ENCODE measurements at places on chromosomes 11 and 22.

- DNase-seq, result no peak
Measured at GRCh38 chr11:132177106-132177505, 806.7 kb downstream of the NTM start.

DNA sequence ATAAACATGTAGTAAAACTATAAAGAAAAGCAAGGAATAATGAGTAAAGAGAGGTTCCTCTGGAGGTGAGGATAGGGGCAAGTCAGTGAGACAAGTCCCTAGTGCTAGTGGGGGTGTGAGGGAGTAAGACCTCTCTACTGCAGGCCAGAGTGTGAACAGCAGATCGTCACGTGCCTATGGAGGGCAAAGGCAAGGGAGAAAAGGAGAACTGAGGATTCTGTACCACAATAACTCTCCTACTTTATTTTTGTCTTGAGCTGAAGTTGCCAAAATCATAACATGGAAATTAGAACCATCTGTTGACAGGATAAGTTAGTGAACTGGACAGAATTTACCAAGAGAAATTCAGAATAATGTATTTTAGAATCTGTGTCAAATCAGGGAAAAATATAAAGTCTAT lies 77.6 kb downstream of the ENTHD1 start:
- DNase-seq, result no peak

DNA sequence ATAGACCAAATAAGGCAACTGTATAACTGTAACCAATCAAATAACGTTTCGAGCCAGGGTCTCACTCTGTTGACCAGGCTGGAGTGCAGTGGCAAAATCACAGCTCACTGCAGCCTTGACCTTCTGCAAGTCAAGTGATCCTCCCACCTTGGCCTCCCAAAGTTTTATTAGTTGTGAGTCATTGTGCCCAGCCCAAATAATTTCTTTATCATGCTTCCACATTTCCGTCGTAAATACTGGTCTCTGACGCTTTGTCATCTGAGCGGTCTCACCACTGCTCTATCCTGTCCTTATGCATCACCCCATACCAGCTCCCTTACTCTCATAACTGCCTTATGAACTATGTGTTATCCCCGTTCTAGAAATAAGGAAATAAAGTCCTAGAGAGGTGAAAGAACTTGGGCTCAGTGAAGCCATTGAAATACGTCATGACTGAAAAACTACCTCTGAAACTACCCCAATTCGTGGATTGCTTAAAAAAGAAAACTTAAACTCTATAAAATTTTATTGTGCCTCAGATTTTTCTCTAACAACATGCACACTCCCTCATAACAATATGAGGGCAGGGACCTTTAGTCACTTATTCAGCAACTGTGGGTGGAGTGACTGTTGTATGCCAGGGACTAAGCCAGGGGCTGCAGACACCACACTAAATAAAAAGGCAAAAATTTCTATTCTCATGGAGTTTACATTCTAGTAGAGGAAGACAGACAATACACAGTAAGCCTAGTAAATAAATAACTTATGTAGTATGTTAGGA lies 15.8 kb upstream of the RTN4RL2 start:
- DNase-seq, result no peak

DNA sequence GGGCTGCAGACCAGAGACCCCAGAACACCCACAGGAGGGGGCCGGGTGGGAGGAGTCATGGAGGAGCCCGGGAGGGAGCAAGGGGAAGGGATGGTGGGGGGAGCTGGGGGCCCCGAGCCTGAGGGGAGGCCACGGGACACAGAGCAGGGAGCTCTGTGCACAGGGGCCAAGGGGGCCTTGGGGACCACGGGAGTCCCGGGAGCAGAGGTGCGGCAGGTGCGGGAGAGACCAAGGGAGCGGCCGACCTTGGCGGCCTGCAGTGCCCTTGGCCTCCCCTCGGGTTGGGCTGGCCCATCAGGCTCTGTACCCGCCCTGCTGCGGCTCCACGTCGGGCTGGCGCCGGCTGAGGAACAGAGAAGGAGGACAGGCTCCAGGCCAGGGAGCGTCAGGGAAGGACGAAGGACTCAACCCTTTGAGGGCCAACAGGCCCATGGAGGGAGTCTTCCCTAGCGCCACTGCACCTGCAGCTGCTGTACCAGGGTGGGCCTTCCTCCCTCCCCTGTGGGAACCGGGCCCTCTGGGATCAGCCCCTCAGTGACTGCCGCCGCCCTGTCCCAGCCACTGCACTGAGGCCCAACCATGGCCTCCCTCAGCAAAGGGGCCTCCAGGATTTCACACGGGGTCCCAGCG lies 17.8 kb upstream of the BRSK2 start:
- DNase-seq, result no peak

GRCh38 chr11:19887842-19888241 lies 175.2 kb downstream of the NAV2 start:
- no peak for DNase-seq

DNA sequence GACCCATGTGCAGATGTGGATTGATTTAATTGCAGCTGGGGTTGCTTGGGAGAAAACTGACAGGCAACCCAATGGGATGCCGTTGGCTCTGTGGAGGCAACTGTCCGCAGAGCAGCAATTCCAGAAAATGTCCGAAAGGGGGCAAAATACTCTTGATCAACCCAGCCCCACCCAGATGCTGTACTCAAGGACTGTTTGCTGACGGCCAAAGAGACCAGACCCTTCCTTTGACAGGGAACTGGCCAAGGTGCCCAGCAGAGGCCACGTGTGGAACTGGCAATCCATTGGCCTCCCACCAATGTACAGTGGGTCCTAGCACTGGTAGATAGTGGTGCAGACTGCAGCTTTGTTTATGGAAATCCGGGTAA lies 29.7 kb upstream of the KCNA4 start:
- DNase-seq, result no peak

DNA sequence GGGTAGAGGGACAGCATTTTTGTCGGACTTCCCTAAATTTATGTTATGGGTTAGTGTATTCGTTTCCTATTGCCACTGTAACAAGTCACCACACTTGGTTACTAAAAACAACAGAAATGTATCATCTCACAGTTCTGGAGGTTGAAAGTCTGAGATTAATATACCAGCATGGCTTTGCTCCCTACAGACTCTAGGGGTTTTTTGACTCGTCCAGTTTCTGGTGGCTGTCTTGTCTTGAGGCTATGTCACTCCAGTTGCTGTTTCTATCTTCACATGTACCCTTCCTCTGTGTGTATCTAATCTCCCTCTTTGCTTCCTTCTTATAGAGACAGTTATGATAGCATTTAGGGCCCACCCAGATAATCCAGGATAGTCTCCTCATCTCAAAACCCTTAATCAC lies 9.1 kb upstream of the CCDC179 start:
- no peak for DNase-seq

DNA sequence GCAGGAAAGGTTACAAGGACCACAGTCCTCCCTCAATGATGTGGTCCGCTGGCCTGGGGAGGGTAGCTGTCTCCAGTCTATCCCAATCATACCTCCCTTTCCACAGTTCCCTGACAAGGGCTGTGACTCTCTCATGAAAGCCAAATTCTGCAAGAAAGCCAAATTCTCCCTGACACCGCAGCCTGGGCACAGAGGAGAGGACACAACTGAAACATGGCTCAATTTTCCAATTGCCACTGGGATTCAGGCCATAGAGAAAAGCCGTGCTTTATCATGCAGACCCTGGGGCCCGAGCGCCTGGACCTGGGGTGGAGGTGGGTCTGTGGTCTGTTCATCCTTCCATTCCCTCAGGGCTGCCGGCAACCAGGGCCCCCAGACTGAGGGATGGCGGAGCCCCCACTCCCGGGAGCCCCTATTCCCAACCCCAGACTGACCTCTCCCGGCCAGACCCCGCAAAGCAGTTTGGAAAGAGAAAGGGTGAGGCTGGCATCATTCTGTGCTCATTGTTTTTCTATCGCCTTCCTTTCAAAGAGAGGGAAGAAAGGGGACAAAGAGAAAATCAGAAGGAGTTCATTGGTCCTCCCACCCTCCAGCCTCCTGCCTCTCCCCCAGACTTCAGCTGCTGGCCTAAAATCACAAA lies 239.5 kb downstream of the BUD13 start:
- DNase-seq, result no peak

- DNase-seq, result no peak
Measured at GRCh38 chr11:78214331-78215194, 25.8 kb downstream of the USP35 start.

GRCh38 chr22:45098056-45098455 lies 65.7 kb upstream of the NUP50 start:
- DNase-seq, result no peak

- no peak for DNase-seq
Measured at GRCh38 chr11:110089617-110090282, 3.4 kb upstream of the ZC3H12C start.

- DNase-seq, result no peak
Measured at GRCh38 chr11:3942160-3942955, 86.9 kb downstream of the STIM1 start.

GRCh38 chr11:46438211-46438610 lies 46.6 kb upstream of the CHRM4 start:
- no peak for DNase-seq

- DNase-seq, result no peak
Measured at GRCh38 chr11:19666951-19667350, 45.7 kb upstream of the NAV2 start.

GRCh38 chr11:117058761-117059261 lies 39.4 kb downstream of the SIK3 start:
- DNase-seq, result no peak

DNA sequence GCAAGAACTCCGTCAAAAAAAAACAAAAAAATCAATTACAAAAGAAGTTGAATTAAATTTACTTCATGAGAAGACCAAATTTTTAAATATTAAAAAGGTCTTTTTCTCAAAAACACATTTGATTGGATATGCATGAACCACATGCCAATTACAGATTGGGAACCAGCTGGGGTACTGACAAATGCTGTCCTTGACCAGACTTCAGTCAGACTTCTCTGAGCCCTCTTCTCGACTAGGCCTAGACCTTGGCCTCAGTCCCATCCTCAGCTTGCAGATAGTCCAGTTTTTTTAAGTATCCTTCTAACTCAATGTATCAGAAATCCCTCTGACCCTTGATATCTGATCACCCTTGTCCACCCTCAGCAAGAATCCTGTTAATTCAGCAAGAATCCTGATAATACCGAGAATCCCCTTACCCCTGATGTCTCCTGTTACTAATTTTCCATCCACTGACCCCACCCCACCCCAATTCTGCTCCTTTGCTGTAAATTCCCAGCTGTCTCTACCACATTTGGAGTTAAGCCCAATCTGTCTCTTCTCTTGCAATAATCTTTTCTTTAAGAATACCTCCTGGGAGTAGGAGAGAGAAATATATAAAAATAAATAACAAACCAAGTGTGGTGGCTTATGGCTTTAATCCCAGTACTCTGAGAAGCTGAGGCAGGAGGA lies 30.9 kb downstream of the OR4D9 start:
- DNase-seq, result no peak

DNA sequence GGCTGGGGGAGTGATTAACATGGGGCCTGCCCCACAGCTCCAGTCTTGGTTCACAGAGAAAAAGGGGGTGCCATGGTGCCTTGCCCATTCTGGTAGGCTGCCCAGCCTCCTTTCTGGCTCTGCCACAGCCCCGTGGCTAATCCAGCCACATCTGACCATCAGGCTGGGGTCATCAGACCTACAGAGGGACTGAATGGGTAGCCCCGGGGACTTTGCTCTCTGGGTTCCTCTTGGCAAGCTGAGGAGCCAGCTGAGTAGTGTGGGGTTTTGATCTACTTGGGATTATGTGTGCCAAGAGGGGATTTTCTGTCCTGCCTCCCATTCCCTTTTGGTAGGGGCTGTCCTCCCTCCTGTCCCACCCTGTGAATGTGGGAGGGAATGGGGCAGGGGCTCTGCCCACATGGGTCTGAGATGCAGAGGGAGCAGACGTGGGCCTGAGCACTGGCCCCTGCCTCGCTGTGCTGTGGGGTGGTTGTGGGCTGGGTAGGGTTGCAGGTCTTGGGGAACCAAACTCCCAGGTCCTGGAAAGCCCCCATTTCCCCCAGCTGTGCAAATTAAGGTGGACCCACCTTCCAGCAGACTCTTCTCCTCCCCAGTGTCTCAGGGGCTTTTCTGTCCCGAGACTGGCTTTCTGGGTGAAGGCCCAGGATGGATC lies 32.0 kb downstream of the CD82 start:
- DNase-seq, result no peak

DNA sequence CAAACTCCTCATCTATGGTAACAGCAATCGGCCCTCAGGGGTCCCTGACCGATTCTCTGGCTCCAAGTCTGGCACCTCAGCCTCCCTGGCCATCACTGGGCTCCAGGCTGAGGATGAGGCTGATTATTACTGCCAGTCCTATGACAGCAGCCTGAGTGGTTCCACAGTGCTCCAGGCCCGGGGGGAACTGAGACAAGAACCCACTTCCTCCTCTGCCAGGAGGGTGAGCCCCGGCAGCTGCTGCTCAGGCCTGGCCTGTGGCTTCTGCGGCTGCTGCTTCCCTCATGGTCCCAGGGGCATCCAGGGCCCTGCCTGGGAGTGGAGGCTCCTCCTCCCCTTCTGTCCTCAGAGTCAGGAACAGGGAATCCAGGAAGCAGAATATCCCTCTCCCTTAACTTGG lies 98.4 kb downstream of the ZNF280B start:
- peak; percentile 60 for DNase-seq

- no peak for DNase-seq
Measured at GRCh38 chr11:35594680-35595079, 23.6 kb upstream of the FJX1 start.

DNA sequence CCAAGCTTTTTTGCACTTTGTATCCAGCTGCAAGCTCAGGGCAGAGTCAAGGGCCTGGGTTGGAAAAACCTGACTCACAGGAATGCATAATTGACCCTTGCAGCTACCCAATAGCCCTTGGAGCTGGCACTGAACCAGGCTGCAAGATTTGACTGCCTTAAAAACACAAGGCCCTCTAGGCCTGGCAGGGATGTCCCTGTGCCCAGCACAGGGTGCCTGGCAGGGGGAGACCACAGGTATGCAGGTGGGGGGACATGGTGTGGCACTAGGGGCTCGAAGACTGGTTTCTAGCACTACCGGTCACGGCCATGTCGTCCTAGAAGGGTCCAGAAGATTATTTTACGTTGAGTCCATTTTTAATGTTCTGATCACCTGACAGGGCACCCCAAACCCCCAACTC lies 30.2 kb downstream of the SBF1 start:
- DNase-seq, result no peak

DNA sequence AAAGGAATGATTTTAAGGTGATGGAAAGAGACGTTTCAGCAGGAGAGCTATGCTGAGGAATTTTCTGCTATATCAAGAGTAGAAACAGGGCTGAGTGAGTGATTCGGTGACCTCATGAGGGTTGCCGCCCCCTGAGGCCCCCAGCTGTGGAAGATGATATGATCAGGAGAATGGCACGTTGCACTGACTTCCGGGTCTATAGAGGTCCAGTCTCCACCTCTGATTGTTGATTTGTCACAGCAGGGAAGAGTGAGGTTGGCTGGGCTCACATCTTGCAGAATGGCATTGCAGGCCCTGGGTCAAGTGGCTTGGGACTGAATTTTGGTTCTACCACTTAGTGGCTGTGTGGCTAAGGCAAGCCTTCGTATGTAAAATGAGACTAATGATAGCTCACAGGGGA lies 205.1 kb downstream of the SNX19 start:
- DNase-seq, result no peak

DNA sequence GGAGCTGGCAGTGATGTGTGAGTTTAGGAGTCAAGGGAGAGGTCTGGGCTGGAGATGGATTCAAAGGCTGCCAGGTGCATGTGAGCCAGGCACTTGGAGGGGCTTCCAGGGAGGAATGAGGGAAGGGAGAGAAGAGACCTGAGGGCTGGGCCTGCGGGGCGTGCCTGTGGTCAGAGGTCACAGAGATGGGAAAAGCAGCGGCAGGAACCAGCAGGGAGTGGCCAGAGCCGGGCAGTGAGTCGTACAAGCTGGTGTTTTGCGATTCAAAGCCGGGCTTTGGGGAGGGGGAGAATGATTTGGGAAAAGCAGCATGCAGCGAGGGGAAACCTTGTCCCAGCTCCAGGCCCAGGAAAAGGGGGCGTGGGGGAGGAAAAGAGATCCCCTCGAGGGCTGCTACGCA lies 96.9 kb upstream of the RTL6 start:
- no peak for DNase-seq
